Activated CD8-positive, alpha-beta memory T cell treated with anti-CD3 and anti-CD28 coated beads, Interleukin-2, amount 50 U/mL, for 4 hours (primary cell): ENCODE measurements at places on chromosomes 6 and 20.

GRCh38 chr6:98487612-98488011, 346.8 kb upstream of the POU3F2 start:
- no peak for DNase-seq

GRCh38 chr20:19743640-19743995, 14.4 kb upstream of the RIN2 start:
- DNase-seq, result no peak

- no peak for DNase-seq
These were observed 58.7 kb upstream of the TGM3 start for GRCh38 chr20:2237059-2237458.

- no peak for DNase-seq
These were observed 52.2 kb downstream of the GFRAL start for GRCh38 chr6:55379471-55379870.

DNA sequence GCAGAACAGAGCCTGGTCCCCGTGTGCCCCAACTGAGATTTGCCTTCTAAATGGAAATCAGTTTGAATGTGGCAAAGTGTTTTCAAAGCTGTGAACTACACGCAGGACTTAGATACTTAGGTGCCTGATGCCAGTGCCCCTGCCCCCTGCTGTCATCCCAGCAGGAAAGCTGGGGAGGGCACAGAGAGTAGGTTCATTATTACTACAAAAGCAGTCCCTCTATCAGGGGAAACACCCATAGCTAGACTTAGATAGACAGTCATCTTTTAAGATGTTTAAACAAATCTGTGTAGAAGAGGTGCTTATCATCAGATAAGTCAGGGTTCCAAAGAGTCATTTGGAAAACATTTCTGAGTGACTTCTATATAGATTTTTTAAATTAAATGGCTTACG, 155.0 kb upstream of the SNX9 start:
- DNase-seq, result no peak

DNA sequence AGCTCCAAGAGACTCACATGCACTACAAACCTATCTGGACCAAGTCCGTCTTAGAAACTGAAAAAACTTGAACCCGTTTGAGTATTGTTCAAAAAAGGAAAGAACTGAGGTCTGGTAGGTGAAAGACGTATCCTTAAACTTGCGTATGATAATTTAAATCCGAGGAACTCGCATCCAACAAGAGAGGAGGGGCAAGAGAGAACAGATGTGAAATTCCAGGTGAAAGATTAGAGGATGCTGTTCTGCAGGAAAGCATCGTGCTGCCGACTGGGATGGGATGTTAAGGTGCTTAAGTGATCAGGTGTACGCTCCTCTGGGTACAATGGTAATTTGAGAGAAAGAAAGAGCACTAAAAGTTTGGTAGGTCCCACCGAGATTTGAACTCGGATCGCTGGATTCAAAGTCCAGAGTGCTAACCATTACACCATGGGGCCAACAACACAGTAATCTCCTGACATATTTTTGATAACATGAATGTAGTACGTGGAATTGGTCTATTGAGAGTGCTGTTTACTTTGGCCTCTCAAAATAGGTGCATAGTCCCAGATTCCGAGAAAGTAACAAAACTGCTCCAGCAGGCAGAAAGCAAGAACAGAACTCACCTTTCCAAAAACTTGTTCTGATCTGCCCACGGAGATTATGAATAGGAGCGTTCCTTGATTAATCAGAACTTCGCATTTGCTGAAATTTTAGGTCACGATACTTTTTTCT, 53.5 kb upstream of the BTN3A2 start:
- peak; percentile 41 for DNase-seq

DNA sequence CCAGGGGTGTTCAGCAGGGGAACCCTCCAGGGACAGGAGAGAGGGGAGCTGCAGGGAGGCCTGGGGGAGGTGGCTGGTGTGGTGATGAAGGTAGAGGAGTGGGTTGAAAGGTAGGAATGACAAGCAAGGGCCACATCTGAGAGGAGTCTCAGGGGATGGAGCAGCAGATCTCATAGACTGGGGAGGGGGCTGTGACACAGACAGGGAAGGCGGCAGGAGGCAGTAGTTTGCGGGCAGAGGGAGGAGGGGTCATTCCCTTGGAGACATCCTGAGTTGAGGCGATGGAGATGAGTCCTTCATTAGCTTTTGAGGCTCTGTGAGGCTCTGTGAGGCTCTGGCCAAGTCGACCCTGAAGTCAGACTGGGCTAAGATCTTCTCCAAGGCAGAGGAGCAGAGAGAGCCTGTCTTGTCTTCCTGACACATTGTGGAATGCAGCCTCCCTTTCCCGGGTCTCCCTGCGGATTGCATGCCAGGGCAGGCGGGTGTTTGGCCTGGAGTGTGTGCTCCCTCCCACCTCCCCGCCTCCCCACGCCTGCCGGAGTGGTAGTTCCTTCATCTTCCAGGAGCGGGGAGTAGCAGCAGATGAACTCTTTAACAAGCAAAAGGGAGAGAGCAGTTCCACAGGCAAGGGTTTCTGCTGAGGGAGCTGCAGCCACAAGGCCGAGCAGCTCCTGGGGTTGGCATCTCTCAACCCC, 34.3 kb upstream of the MLN start:
- no peak for DNase-seq

GRCh38 chr20:48847498-48848205, 19.9 kb upstream of the PREX1 start:
- no peak for DNase-seq

- no peak for DNase-seq
These were observed 72.9 kb upstream of the AGPAT4 start for GRCh38 chr6:161346717-161347116.

DNA sequence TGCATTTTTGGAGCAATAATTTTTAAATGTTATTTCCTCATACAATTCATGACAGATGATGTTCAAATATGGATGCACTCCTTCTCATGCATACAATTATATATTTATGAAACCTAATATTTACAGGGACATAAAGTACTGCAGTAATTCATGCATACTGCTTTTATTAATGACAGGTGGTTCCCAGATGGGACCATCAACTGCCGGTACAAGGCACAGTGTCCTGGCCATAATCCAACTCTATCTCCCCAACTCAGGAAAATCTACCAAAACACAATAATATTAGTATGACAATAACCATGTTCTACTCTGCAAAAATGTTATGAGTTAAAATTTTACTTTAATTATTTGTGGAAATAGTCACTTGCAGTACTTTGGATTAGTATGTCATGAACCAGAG, 77.8 kb downstream of the VIP start:
- DNase-seq, result no peak
